ENCODE measurements at places on chromosomes 12 and 14. TPM values are rescaled to one million over a fixed set of nuclear protein-coding genes. Genes with fewer than 3 reads are reported as not detected.

GRCh38 chr12:128163086-128163485 lies 103.9 kb upstream of the TMEM132C start:
- DNase-seq: no peak

Gene IRAK3
- 1.1 TPM for total RNA-seq

Gene PRMT5
- 121 TPM for total RNA-seq

Gene SNRNP35
- total RNA-seq: 24.1 TPM

Gene KCNH5
- not detected for total RNA-seq

Gene KRT83
- total RNA-seq: not detected

GRCh38 chr12:31337952-31338351 lies 12.0 kb upstream of the SINHCAF start:
- DNase-seq: no peak

DNA sequence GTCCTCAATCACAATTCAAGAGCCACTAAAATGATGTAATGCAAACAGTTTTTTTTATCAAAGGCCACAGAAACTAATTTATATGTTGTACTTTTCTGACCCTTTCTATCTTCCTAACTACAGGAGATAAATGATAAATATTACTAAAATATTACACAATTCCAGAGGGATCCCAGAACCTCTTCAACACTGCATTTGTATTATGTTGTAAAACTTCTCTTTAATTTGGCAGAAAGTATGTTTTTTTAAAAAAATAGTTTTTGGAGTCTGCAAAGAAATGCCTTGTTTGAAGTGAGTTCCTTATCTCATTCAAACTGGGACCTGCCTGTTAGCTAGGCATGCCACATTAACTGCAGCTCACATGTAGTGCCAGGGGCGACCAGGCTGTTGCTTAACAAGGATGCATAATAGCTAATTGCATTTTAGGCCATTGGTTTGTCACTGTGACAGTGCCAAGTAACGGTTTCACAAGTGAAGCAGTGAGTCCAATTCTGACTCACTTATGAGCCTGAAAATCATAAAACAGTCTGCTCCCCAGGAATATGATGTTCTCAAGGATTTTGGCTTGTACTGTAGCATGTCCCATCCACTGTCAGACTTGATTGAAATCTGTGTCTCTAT lies 266.9 kb downstream of the KTN1 start:
- DNase-seq: no peak

DNA sequence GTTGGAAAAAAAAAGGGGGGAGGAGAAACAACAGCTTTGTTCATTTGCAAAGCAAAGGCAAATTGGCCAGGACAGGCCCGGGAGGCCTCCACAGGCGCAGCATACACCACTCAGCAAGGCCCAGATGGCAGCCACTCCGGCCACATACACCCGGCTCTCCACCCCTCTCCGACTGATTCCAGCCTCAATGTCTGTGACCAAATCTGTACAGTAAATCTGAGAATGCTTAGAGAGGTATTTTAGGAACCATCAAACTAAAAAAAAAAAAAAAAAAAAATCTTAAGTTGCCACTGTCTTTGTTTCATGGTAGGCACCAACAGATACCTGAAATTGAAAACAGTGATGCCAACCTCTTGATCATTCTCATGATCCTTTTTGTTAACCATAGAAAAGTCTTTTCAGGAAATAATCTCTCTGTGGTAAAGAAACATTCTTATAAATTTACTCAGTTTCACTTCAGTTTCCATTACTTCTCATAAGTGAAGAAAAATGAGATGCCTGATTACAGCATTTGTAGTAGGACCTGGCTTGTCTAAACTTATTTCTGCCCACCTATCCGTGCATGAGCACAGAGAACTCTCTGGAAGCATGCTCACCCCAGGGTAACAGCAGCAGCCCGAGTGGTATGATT lies 20.2 kb downstream of the VPS37B start:
- DNase-seq: peak; percentile 50

- no peak for DNase-seq
Observed at GRCh38 chr14:103719751-103720150, 4.1 kb downstream of the ZFYVE21 start.

Gene CLEC2B
- total RNA-seq: 21.8 TPM

Gene HOXC13
- not detected for total RNA-seq

Gene MAP3K9
- total RNA-seq: 5.2 TPM

DNA sequence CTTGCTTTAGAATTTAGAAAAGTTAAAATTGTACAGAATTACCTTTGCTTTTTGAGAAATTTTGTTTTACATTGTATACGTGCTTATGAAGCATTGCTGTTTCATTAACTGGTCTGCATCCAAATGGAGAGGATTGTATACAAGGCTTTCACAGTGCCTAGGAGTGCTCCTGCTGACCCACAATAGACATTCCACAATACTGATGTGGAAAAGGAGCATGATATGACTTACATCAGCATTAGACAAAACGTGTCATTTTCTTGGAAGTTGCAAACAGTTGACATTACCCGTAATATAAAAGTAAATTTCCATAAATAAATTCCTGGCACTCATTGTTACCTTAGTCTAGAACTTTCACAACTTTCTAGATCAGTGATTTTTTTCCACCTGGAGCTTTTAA lies 1.9 kb downstream of the PRKD1 start:
- DNase-seq: no peak

Gene DACT1
- 8.8 TPM for total RNA-seq

Gene SLC16A7
- 34.8 TPM for total RNA-seq

Gene SLCO1C1
- total RNA-seq: not detected

GRCh38 chr14:62939970-62940369 lies 105.3 kb downstream of the KCNH5 start:
- no peak for DNase-seq

DNA sequence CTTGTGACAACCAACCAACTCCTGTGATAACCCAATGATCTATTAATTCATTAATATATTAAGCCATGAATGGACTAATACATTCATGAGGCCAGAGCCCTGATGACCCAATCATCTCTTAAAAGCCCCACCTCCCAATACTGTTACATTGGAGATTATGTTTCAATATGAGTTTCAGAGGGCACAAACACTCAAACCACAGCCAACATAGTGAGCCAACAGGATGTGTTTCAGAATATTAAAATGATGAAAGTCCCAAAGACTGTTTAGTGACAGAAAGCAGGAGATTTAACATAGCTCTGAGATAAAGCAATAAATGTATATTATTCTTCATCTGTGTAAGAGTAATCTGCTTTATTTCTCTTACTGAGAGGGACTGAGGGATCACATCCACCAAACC lies 71.7 kb downstream of the PTPRO start:
- no peak for DNase-seq

Gene TMEM63C
- 1.4 TPM for total RNA-seq

DNA sequence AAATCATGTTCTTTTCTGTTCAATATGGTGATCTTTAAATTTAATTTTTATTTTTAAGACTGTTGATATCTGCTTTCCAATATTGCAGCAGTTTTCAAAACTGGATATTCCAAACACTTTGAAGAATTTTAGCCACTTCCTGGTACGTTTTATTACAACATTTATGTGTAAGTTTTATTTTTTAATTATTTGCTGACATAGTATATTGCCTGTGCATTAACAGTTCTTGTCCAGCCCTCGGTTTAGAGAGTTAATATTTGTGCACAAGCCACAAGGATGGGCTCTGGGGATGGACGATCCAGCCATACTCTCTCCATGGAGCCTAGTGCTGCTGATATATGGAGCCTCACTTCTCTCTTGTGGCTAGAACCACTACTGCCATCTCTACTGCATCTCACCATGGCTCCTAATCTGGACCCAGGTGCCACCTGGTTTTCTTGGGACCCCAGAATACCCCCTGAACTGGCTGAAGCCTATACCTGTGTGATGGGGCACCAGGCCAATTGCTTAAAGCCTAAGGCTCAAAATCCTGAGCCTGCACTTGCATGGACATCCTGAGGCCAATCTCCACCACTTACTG lies 262.5 kb downstream of the RASSF9 start:
- no peak for DNase-seq

DNA sequence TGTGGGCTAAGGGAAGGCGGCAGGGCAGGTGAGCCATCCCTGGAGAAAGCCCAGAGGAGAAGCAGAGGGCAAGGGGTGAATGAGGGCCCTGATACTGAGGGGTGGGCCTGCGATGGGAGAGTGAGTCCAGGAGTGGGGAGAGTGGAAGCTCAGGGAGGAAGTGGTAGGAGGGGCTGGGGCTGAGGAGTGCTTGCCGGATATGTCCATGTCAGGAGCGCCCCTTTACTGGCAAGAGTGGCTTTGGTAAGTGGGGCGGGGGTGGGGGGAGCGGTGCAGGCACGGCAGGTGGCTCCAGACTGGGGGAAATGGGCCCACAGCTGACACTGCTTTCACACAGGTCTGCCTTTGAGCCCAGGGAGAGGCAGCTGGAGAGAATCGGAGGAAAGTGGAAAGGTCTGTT lies 86.4 kb upstream of the GPR68 start:
- DNase-seq: no peak

- DNase-seq: no peak
Observed at GRCh38 chr14:96086032-96086431, 46.9 kb downstream of the C14orf132 start.

Gene ADAM21
- total RNA-seq: 0.11 TPM

Gene GPR84
- total RNA-seq: 1.7 TPM

GRCh38 chr14:24789378-24789884 lies 155.4 kb upstream of the GZMB start:
- DNase-seq: no peak

Gene NID2
- total RNA-seq: not detected

Gene POP5
- 44.8 TPM for total RNA-seq

GRCh38 chr12:52046859-52047258 lies 4.4 kb upstream of the NR4A1 start:
- no peak for DNase-seq

DNA sequence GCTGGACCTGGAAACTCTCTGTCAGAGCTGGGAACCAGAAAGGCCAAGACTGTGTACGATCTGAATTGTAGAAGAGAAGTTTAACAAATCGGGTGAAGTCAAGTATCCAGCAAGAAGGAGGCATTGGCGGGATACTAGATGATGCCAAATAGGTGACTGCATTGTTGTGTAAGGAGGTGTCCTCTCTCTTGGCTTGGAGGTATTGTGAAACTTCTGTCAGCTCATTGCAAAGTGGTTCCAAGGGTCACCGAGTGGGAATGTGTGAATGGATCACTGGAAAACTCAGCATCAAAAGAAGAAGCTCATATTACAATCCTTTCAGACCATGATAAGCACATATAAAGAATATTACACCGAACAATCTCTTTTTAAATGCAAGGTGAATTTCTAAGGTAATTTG lies 11.7 kb downstream of the NAV3 start:
- DNase-seq: no peak

Gene GPR132
- 35.4 TPM for total RNA-seq

DNA sequence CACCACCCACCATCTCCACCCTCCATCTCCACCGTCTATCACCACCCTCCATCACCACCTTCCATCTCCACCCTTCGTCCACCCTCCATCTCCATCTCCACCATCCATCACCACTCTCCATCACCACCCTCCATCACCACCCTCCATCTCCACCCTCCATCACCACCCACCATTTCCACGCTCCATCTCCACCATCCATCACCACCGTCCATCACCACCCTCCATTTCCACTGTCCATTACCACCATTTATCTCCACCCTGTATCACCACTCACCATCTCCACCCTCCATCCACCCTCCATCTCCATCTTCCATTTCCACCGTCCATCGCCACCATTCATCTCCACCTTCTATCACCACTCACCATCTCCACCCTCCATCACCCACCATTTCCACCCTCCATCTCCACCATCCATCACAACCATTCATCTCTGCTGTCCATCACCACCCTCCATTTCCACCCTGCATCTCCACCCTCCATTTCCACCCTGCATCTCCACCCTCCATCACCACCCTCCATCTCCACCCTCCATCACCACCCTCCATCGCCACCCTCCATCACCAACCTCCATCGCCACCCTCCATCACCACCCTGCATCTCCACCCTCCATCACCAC lies 6.1 kb upstream of the CEP170B start:
- no peak for DNase-seq

Gene NFATC4
- 0.11 TPM for total RNA-seq
